Naive thymus-derived CD4-positive, alpha-beta T cell (primary cell): ENCODE measurements at places on chromosomes 5 and 9. TPM values are rescaled to one million over a fixed set of nuclear protein-coding genes. Genes with fewer than 3 reads are reported as not detected.

- DNase-seq: no peak
Measured at GRCh38 chr9:108709997-108710396, 145.8 kb downstream of the ACTL7B start.

- no peak for DNase-seq
Measured at GRCh38 chr5:169913479-169913878, 66.8 kb downstream of the INSYN2B start.

The DAB2IP gene
- total RNA-seq: not detected

GRCh38 chr5:129426071-129426470 is 34.0 kb upstream of the ADAMTS19 start:
- DNase-seq: no peak

The DENND1A gene
- 41.1 TPM for total RNA-seq

The TAF1L gene
- not detected for total RNA-seq

- no peak for DNase-seq
Measured at GRCh38 chr9:13023498-13023897, 248.7 kb downstream of the LURAP1L start.

- no peak for DNase-seq
Measured at GRCh38 chr9:38372762-38373619, 19.5 kb upstream of the ALDH1B1 start.

GRCh38 chr5:58912116-58912515 is 329.2 kb downstream of the RAB3C start:
- DNase-seq: no peak

- no peak for DNase-seq
Measured at GRCh38 chr5:59393585-59394420, 499.7 kb downstream of the PDE4D start.

GRCh38 chr5:43601454-43602260 is 1.3 kb upstream of the NNT start:
- no peak for DNase-seq

The SLC46A2 gene
- 4.1 TPM for total RNA-seq

DNA sequence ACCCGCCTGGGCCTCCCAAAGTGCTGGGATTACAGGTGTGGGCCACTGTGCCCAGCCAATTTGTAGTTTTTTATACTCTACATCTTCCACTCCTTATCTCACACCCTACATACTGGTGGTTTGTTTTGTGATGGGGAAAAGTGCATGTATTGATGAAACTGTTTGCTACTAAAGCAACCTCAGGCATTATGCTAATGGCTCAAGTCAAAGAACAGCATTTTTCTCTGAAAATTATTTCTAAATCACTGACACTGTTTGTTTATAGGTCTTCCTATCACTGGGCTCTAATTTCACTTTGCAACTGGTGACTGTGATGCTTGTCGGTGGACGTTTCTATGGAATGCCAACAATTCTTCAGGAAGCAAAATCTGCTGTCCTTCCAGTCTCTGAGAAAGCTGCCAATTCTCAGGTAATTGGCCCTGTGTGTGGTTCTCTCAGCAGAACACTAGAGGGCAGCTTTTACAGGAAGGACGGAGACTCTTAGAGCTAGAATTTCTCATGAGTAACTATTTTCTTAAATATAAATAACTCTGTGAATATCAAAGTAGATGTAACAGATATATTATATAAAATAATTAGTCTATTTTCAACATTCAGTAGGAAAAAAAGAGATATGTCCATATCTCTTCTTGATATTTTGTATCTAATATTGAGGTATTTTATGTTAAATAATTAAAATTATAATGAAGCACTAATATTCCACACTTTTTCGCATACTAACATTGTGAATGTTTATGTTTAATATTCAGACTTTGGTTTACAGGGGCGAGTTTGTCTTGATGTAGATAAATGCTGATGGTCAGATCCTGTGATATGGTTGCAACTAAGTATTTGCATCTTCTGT is 244.1 kb downstream of the ADGRV1 start:
- DNase-seq: no peak

DNA sequence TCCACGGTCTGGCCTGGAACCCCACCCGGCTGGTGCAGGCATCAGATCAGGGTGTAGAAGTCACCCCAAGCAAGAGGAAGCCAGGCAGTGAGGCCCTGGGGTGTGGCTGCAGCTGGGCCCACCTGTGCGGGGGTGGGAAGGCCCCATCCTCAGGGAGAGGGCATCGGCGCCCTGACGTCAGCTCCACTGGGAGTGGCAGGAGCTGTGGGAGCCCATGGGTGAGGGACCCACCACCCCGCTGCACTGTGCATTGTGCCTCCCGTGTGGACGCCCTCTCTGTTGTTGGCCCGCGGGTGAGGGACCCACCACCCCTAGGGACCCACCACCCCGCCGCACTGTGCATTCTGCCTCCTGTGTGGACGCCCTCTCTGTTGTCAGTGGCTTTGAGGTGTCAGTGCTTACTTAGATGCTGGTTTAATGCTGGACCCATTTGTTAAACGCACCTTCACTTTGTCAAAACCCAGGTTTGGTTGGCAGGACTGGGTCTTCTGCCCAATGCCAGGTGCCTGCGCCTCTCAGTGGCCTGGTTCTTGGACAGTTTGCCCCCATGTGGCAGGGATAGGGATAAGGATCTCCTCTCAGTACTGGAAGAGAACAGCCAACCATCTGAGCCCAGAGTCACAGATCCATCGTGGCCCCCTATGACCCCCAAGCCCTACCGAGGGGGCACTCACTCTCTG is 6.9 kb upstream of the EXOC3 start:
- no peak for DNase-seq

GRCh38 chr9:106616851-106617345 is 246.1 kb upstream of the ZNF462 start:
- no peak for DNase-seq

The TICAM2 gene
- 0.93 TPM for total RNA-seq

The OBP2B gene
- total RNA-seq: not detected

GRCh38 chr9:115057559-115057958 is 60.4 kb downstream of the TNC start:
- no peak for DNase-seq

DNA sequence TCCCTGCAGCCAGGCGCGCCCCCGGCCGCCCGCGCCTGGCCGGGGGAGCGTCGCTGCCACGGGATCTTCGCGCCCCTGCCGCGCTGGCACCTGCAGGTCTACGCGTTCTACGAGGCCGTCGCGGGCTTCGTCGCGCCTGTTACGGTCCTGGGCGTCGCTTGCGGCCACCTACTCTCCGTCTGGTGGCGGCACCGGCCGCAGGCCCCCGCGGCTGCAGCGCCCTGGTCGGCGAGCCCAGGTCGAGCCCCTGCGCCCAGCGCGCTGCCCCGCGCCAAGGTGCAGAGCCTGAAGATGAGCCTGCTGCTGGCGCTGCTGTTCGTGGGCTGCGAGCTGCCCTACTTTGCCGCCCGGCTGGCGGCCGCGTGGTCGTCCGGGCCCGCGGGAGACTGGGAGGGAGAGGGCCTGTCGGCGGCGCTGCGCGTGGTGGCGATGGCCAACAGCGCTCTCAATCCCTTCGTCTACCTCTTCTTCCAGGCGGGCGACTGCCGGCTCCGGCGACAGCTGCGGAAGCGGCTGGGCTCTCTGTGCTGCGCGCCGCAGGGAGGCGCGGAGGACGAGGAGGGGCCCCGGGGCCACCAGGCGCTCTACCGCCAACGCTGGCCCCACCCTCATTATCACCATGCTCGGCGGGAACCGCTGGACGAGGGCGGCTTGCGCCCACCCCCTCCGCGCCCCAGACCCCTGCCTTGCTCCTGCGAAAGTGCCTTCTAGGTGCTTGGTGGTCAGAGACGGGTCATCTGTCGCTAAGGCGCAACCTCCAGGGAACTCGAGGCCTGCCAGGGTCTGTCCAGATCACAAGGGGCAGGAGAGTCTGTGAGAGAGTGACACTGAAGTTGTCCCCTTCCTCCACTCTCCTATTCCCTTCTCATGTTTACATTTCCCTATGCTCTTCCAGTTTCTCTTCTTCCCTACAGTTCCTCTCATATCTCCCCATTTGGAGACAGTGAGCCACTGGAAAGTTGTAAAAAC is 1.3 kb downstream of the GPR150 start:
- peak; percentile 56 for DNase-seq

DNA sequence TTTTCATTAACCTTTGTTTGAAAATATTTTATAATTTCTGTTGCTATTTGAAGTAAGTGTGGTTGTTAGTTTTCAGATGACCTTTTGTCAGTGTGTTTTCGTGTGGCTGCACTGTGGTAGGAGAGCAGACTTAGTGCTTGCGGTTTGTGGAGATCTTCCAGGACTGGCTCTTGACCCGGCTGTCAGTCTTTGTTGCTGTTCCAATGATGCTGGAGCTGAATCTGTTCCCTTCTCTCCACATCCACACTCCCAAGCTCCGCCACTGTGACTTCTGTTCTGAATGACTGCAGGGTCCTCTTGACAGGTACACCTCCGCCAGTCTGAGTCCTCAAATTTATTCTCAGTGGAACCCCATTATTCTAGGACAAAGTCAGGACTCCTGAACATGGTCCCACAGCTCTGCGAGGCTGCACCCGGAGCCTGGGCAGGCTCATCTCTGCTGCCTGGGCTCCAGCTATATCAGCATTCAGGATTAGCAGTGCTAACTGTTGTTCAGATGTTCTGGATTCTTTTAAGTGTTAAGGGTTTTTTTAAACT is 126.0 kb downstream of the WNK2 start:
- no peak for DNase-seq

DNA sequence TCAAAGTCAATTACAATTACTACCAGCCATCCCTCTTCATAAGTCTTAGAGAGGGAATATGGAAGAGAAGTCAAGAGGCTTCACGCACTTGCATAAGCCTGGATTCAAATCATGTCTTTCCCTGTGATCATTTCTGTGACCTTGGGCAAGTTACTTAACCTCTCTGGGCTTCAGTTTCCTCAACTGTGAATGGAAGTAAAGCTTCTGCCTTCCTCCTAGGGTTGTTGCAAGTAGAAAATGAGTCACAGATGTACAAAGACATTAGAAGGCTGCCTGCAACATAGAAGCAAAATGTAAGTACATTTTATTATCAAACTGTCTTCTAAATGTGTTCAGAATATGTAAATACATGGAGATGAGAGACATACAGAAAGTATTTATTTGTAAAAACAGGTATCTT is 42.3 kb upstream of the SEMA6A start:
- no peak for DNase-seq

The LCP2 gene
- total RNA-seq: 385 and 390 TPM in 2 replicates

The CEL gene
- total RNA-seq: 2.2 TPM

- no peak for DNase-seq
Measured at GRCh38 chr5:117205894-117206293, 631.3 kb upstream of the SEMA6A start.

GRCh38 chr9:89781838-89782540 is 177.2 kb downstream of the GADD45G start:
- no peak for DNase-seq

The TRPM3 gene
- total RNA-seq: not detected

DNA sequence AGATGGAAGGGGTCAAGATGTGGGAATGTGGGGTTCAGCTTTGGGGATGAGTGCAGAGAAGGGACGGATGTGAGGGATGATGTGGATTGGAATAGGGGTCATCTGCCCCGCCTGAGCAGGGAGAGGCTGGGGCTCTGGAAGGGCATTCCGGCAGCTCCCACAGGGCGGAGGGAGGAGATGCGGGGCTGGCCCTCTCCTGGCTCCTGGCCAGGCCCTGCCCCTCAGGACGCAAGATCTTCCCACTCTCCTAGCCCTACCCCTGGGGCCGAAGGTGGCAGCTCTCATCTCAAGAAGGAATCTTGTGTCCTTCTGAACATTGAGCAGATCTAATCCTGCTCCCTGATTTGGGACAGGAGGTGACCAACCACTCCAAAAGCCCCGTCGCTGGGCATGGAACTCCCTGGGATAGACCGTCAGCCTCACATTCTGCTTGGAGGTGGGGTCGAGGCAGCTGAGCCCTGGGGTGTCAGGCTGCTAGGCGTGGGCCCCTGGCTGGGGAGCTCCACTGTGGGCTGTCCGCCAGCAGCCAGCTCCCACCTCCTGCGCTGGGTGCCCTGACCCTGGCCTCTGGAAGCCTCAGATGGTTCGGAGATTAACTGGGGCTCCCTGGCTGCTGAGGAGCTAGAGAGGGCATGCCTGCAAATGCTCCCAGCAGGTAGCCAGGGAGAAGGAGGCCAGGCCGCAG is 125.2 kb downstream of the ZNF354C start:
- no peak for DNase-seq

DNA sequence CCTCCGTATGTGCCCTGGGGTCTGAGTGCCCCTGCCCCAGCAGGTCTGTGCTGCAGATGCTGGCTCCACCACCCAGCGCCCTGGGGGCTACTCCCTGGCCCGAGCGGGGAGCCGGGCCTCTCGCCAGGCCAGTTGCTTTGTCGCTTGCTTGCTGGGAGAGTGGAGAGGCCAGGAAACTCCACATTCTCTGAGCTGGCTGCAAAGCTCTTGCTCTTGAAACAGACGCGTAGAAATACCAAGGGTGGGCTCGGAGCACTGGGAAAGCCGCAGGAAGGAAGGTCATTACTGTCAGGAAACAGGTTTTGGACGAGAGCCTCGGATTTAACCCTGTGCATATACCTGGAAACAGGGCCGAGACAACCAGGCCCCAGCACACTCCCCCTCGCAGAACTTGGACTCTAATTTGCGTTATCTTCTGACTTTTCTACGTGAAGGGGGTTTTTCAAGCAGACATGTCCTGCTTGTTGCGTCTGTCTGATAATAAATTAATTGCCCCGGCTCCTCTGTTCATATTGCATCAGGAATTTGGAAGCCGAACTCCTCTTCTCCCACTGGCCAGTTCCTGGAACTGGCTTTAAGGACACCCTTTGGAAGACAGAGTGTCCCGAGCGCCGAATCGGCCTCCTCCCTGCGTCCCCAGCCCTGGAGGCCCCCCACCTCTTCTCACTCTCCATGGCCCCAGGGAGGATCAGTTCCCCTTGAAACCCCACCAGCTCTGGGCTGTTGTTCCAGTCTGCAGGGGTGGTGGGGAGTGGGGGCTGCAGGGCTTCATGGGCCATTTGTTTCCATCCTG is 11.2 kb downstream of the ADAMTSL2 start:
- no peak for DNase-seq

DNA sequence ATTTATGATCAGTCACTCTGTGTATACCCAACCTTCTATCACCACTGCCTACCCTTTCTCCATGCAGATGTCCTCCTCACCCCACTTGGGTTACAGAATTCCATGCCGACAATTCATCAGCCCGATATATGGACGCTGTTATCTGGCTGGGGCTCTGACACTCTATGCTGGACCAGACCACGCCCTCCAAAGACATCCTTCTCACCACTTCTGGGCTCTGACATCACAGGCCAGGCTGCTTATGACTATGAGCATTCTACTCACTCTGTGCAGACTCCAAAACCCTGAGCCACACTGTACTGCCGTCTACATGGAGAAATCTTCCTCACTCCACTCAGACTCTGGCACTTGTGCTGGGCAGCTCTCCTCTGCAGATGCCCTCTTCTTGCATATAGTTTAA is 7.6 kb upstream of the AK3 start:
- no peak for DNase-seq

- no peak for DNase-seq
Measured at GRCh38 chr5:132772291-132773070, 4.6 kb downstream of the SEPTIN8 start.

- DNase-seq: no peak
Measured at GRCh38 chr9:133162861-133163503, 732 bp downstream of the GBGT1 start.

- DNase-seq: no peak
Measured at GRCh38 chr5:97545886-97546535, 363.0 kb upstream of the RIOK2 start.

GRCh38 chr9:121667214-121667613 is 15.8 kb downstream of the DAB2IP start:
- DNase-seq: no peak

GRCh38 chr5:92455011-92455410 is 1071.9 kb upstream of the ARRDC3 start:
- no peak for DNase-seq

The PCDHGA2 gene
- 0.08 and 0.15 TPM in 2 replicates for total RNA-seq

- DNase-seq: no peak
Measured at GRCh38 chr9:74528207-74528606, 31.1 kb downstream of the RORB start.
